Muscle of leg (tissue), 16 donors: ENCODE measurements at places on chromosomes 11 and 22.

GRCh38 chr11:82082976-82083375, 650.7 kb downstream of the FAM181B start:
- H3K36me3 ChIP-seq = no peaks in the 10 kb centered on the region
- DNase-seq = peak; percentile 63
- H3K27ac ChIP-seq = no peak overlapping the region
- H3K4me3 ChIP-seq = no peak overlapping the region
- no peaks in the 10 kb centered on the region for H3K27me3 ChIP-seq

- no peak overlapping the region for H3K27ac ChIP-seq
- H3K27me3 ChIP-seq = peaks cover 11% of the 10 kb centered on the region
- H3K4me3 ChIP-seq = no peak overlapping the region
Measured at GRCh38 chr22:22171357-22172218, 73.0 kb upstream of the VPREB1 start.

DNA sequence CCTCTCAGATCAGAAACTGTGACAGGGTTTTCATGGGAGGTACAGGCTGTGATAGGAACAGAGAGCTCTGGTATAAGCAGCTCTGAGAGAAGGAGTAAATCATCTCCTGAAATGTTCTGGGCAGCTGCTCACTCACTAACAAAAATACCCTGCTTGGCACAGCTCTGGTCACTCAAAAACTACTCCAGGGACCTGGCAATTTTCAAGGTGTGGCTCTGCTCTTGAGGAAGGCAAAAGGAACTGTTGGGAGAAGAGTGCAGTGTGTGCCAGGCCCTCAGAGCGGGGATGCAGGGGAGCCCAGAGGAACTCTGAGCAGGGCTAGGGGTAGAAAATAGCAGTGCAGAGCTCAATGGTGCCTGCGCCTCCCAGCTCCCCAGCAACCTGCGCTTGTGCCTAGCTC, 180.5 kb upstream of the ZBED5 start:
- no peaks in the 10 kb centered on the region for H3K36me3 ChIP-seq
- H3K4me3 ChIP-seq = no peak overlapping the region
- peak overlapping the region; percentile 47 for H3K27ac ChIP-seq

GRCh38 chr11:132024587-132025295, 654.3 kb downstream of the NTM start:
- no peak overlapping the region for H3K4me3 ChIP-seq
- no peak for DNase-seq
- H3K36me3 ChIP-seq = no peaks in the 10 kb centered on the region
- H3K27me3 ChIP-seq = no peaks in the 10 kb centered on the region

GRCh38 chr11:7490535-7490934, 5.2 kb downstream of the OLFML1 start:
- no peak for DNase-seq
- peaks cover 8% of the 10 kb centered on the region for H3K4me1 ChIP-seq
- H3K27ac ChIP-seq = no peak overlapping the region
- no peak overlapping the region for H3K4me3 ChIP-seq
